Activated T-cell treated with anti-CD3 and anti-CD28 coated beads, Interleukin-2, amount 50 U/mL, for 4 hours (primary cell): ENCODE measurements at places on chromosomes 13 and 19.

- DNase-seq = no peak
Measured at GRCh38 chr13:106036870-106037269, 498.6 kb downstream of the EFNB2 start.

DNA sequence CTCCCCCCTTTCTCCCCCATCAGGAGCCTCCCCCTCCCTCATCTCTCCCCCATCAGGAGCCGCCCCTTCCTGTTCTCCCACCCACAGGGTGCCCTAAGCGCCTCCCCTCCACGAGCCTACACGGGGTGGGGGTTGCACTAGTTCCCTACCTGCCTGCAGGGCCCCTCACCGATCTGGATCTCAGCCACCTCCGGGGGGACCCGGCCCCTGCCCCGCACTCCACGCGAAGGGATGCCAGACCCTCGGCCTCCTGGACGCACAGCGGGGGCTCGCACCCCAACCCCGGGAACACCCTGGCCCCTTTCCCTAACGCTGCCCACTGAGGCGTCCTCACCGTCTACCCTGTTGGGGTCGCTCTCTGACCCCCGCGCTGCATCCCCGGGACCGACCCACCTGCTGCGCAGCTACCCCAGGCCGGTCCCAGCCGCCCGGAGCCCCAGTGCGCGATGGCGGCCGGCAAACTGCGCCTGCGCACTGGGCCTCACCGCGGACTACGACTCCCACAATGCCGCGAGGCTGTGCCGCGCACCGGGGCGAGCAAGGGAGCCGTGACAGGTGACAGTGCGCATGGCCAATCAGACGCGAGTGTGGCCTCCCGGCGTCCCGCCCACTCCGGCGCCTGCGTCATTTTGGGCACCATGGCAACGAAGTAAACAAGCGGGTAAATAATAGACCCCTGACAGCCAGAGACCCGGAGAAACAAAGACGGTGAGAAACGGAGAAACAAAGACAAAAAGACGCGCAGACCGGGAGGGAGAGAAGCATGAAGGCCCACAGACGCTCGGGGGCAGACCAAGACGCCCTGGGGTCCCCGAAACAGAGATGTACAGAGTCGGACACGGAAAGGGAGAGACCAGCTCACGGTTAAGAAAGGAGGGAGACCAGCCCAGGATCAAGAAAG is at the start of gene ZSCAN18:
Gene ZSCAN18 (minus strand): TSS at position 451 of the 901 bp plus-strand sequence. CDS start 7,964 bp downstream, outside the sequence.
- DNase-seq = peak; percentile 94

GRCh38 chr13:61170856-61171255 is 244.8 kb downstream of the PCDH20 start:
- no peak for DNase-seq

- no peak for DNase-seq
Measured at GRCh38 chr19:24099829-24100228, 12.8 kb downstream of the ZNF254 start.

GRCh38 chr19:17289489-17289888 is 7.8 kb downstream of the ANKLE1 start:
- DNase-seq = no peak

- no peak for DNase-seq
Measured at GRCh38 chr19:50290011-50290410, 39.2 kb downstream of the KCNC3 start.

GRCh38 chr13:30696278-30697176 is 38.8 kb upstream of the ALOX5AP start:
- DNase-seq = no peak

DNA sequence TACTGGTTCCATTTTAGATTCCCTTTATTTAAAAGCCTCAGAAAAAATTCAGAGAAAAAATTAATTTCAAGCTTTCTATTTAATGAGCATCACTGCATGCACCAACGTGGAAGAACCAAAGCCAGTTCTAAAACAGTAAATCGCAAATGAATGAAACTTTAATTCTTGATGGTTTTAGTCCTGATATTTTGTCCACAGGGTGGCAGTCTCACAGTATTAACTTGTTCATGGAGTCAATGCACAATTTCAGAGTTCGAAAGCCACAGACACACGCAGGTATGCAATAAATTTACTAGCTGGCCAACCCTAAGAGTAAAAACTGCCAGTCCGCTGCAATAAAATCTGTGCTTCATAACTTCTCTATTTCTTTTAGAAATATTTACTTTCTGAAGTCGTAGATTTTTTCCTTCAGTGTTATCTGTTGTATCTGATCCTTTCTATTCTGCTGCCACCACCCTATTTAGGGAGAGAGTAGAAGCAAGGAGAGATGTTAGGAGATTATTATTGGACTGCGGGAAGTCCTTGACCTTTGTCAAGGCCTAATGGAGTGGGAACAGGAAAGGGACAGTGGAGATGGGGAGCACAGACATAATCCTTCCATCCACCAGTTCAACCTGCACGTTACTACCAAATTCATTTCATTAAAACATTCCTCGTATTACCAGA is 7.0 kb upstream of the WBP4 start:
- DNase-seq = peak; percentile 24

DNA sequence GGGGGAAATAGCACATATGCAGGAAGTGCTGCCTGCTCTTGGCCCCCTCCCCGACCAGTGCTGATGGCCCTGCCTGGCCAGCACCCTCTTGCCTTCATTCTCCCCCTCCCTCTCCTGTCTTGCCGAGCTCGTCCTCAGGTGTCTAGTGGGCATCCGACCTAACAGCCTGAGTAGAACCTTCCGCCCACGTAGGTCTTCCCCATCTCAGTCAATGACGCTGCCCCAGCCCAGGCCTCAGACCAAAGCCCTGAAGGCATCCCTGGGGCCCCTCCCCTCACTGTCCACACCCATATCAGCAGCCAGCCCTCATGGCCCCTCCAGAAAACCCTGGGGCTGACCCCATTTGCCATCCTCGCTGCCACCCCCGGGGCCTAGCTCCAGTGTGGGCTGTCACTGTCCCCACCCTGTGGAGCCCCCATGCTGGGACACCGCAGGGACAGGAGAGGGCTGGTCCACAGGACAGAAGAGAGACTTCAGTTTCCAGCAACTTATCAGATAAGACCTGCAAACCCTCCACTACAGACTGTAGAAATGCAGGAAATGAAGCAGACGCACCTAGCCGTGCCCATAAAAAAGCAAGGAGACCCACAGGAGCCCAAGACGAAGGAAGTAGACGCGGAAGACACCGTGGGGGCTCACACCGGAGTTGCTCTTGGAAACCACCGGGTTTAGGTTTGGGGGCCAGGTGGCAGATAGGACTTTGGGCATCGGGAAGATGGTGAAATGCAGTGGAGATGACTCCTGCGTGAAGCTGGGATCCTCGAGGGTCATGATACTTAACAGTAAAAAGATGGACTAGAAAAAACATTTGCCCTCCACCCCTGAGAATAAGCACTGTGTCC is 38.3 kb downstream of the AP1M1 start:
- DNase-seq = no peak

DNA sequence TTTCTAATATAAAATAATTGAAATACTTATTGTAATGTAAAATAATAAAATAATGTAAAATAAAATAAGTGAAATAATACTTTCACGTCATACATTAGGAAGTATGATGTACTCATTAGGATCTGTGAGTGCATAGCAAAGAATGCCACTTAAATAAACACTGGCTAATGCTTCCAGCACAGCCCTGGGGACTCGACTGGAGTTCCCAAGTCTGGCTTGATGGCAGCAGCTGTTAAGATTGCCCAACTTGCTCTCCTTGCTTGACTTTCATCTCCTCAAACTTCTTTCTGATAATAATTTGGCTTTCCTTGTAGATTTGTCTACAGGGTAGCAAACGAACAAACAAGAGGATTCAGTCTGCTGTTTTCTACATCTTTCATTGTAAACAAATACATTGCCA is 191.9 kb downstream of the COG6 start:
- DNase-seq = no peak
